ENCODE measurements at places on chromosomes 4 and X.

DNA sequence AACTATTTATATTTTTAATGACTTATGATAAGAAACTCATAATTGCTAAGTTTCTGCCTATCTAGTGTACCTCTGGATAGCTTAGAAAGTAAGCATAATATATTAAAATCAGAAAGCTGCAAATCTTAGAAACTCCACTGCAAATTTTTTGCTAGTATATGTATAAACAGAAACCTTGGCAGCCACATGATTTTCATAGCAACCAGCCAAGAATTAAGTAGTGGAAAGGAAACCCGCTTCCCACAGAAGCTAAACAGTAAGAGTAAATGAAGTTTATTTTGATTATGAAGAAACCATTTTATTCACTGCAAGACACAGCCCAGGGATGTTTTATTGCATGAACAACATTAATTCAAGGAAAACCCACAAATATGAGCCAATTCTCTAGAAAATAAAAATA, 872.5 kb upstream of the ADGRL3 start:
- no peak for DNase-seq

DNA sequence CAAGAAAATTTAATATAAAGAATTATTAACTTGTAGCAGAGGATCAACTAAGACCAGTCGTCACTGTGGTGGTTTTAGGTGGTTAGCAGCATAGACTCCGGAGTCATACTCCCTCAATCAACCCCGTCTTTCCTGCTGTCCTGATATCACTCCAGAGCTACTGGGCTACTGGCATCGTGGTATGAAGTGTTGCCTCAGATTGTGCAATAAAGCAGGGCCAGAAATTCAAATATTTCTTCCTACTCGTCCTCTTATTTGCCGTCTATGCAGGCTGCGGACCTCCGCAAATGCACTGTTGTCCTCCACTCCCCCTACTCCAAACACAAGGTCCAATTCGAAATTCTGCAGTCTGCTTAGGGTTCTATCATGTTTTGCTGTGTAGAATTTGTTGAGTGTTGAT, 1.2 kb upstream of the MAGEA10 start:
- DNase-seq, result no peak

GRCh38 chrX:30039768-30040167, 175.6 kb upstream of the MAGEB2 start:
- DNase-seq, result no peak

GRCh38 chr4:139188648-139189416, 11.8 kb upstream of the ELF2 start:
- DNase-seq, result no peak

- no peak for DNase-seq
Measured at GRCh38 chr4:25722964-25723363, 67.3 kb downstream of the SLC34A2 start.

- no peak for DNase-seq
Measured at GRCh38 chr4:150510176-150510865, 71.6 kb upstream of the MAB21L2 start.

All from CD4-positive, alpha-beta T cell treated with Interleukin-12 subunit alpha and Interleukin-12 subunit beta, for 1 hour (primary cell).